ENCODE measurements at places on chromosomes 6 and 20.

DNA sequence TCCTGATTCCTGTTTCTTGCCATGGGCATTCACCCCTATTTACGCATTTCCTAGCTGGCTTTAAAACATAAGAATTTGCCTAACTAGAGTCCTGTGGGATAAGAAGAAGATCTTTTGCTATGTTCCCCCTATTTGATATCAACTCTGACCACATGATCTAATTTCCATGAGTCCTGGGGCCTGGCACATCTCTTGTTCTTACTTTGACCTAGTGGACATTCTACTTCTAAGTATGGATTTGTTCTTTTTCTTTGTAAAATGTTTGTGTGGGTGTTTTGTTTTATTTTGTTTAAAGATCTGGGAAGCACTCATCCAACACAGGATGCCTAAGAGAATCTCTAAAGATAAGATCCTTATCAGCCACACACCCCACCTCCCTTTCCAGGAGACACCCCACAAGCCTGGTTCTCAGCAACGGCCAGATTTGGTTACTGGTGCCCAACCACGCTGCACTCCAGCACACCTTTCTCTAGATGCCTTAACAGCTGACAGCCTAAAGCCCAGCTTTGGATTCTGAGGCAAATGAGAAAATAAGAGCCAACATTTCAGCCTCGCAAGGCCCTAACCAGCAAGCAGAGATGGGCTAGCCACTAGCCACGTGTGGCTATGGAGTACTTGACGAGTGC lies 74.7 kb downstream of the SLC23A2 start:
- DNase-seq = no peak

DNA sequence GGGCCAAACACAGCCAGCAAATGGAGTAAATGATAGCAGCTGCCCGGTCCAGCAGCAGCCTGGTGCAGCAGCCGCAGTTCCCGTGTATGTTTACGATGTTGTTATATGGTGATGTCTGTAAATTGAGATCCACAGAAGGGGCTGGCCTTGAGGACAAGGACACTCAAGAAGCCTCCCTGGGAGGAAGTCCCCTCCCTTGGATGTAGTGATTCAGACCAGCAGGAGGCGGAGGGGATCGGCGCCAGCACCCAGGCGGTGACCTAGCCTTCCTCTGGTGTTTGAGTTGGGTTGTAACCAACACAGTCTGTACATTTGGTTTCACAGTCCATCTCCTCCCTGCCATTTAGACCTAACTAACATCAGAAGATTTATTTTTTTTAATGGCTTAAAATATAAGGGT lies 187.8 kb downstream of the SYNDIG1 start:
- DNase-seq = no peak

GRCh38 chr6:105954148-105954547 lies 132.0 kb upstream of the PRDM1 start:
- DNase-seq = no peak

DNA sequence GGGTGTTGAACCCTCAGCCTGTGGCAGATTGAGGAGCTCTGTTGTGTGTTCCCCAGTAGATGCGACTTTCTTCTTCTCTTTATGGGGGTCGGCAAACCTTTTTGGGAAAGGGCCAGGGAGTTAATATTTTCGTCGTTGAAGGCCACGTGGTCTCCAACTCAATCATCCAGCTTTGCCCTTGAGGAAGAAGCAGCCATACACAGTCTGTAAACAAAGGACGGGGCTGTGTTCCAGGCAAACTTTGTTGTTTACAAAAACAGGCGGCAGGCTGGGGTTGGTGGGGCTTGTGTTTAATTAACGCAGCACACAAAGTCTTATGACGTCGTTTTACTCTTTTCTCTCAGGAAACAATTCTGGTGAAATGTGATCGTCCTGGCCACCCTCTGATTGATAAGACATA lies 20.2 kb downstream of the KIF25 start:
- DNase-seq = no peak

- no peak for DNase-seq
These were observed 93.7 kb downstream of the TCP11 start for GRCh38 chr6:35047265-35048011.

DNA sequence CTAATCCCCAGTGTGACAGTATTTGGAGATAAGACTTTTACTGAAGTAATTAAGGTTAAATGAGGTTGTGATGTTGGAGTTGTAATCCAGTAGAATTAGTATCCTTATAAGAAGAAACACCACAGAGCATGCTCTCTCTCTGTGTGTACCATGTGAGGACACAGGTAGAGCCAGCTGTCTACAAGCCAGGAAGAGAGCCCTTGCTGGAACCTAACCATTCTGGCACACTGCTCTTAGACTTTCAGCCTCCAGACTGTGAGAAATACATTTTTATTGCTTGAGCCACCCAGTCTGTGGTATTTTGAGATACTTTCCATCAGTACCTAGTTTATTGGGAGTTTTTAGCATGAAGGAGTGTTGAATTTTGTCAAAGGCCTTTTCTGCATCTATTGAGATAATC lies 110.2 kb downstream of the PHF3 start:
- no peak for DNase-seq
